ENCODE measurements at places on chromosomes 3 and 15. TPM values are rescaled to one million over a fixed set of nuclear protein-coding genes. Genes with fewer than 3 reads are reported as not detected.
A peak's percentile ranks its signal among the peaks of the same experiment; 100 is the strongest.

- H3K36me3 ChIP-seq: no peaks in the 10 kb centered on the region
- peaks cover 2% of the 10 kb centered on the region for H3K4me1 ChIP-seq
- H3K27ac ChIP-seq: no peak overlapping the region
- no peak for DNase-seq
- H3K4me3 ChIP-seq: peak overlapping the region; percentile 79
- H3K27me3 ChIP-seq: no peaks in the 10 kb centered on the region
Measured at GRCh38 chr3:182981038-182981380, 671 bp upstream of the DCUN1D1 start.

DNA sequence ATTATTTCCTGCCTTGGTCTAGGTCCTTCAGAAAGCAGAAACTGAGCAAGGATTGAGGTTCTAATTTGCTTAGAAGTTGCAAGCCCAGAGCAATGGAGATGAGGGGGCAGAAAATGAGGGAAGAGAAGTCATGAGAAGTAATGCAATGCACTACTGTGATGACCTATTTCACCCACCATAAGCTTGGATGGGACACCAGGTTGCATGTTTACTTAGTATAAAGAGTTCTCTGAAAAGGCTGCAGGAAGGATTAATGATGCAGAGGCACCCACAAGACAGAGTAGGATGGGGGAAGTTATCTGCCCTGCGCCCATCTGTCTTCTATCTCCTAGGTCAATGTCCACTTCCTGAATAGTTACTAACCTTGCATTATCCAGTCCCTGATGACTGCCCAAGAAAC is 84.8 kb upstream of the SNRK start:
- peaks cover 9% of the 10 kb centered on the region for H3K4me1 ChIP-seq
- H3K27me3 ChIP-seq: peaks cover 3% of the 10 kb centered on the region
- H3K27ac ChIP-seq: no peak overlapping the region
- no peak overlapping the region for H3K4me3 ChIP-seq

- no peak overlapping the region for H3K4me3 ChIP-seq
- no peaks in the 10 kb centered on the region for H3K27me3 ChIP-seq
- H3K36me3 ChIP-seq: no peaks in the 10 kb centered on the region
- H3K4me1 ChIP-seq: no peaks in the 10 kb centered on the region
Measured at GRCh38 chr15:68984586-68984985, 29.9 kb upstream of the NOX5 start.

SIAH2 gene
- total RNA-seq: 39.9 TPM

DNA sequence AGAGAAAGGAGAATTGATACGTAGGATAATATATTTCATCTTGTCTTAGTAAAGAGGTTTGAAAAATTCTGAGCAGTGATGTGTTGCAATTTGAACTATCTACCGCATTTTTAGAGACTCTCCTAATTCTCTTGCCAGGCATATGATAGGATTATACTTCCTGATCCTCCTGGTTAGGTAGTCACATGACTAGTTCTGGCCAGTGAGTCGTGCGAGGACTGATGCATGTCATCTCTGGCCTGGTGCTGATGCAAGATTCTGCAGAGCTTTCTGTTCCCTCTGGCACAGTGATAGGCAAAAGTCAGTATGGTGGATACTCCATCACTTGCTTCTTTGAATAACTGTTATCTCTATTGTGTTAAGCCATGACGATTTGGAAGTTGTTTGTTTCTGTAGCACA is 277.6 kb upstream of the NAALADL2 start:
- no peak overlapping the region for H3K4me3 ChIP-seq
- no peaks in the 10 kb centered on the region for H3K27me3 ChIP-seq
- no peaks in the 10 kb centered on the region for H3K36me3 ChIP-seq
- peak; percentile 0 for DNase-seq

DNA sequence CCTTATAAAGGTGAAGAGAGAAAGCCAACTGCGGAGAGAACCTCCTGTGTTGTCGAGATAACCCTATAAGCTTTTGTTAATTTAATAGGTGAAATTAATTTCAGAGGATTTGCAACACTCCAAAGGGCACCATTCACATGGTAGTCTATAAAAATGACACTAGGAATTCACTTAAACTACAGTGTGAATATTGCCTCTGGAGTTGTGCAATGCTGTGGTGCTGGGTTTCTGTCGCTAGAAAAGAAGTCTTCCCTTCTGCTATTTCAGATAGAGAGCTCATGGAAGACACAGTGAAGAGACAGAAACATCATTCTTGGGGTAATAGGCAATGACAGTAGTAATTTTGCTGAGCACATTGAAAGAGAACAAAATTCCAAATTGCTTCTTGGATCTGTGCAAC is 28.8 kb upstream of the PROK2 start:
- H3K36me3 ChIP-seq: no peaks in the 10 kb centered on the region
- no peak for DNase-seq
- H3K27me3 ChIP-seq: no peaks in the 10 kb centered on the region
- no peaks in the 10 kb centered on the region for H3K4me1 ChIP-seq
- no peak overlapping the region for H3K27ac ChIP-seq

DNA sequence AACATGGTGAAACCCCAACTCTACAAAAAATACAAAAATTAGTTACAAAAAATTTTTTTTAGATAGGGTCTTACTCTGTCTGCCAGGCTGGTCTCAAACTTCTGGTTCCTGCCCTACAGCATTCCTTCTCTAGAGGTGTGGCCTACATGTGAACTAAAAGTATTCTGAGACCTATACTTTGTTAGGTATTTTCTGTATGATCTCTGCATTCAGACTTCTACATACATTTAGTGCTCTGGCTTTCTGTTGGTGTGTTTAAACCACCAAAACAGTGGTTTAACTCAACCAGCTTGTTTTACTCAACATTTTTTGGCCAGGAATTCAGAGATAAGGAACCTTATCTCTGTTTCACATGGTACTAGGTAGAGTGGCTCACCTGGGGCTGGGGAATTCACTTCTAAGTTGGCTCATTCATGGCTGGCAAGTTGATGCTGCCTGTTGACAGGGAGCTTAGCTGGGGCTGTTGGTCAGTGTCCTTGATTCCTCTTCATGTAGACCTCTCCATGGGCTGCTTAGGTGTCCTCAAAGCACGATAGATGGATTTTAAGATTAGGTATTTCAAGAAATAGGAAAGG is 41.4 kb upstream of the BSN start:
- DNase-seq: no peak
- no peak overlapping the region for H3K4me3 ChIP-seq
- H3K4me1 ChIP-seq: no peaks in the 10 kb centered on the region
- peaks cover 8% of the 10 kb centered on the region for H3K36me3 ChIP-seq
- H3K27me3 ChIP-seq: no peaks in the 10 kb centered on the region
- no peak overlapping the region for H3K27ac ChIP-seq

TNNC1 gene
- total RNA-seq: 2.2 TPM

GRCh38 chr15:88401251-88401995 is 65.8 kb downstream of the MRPL46 start:
- H3K27me3 ChIP-seq: peaks cover 42% of the 10 kb centered on the region
- DNase-seq: no peak
- H3K4me1 ChIP-seq: no peaks in the 10 kb centered on the region
- no peaks in the 10 kb centered on the region for H3K36me3 ChIP-seq
- H3K4me3 ChIP-seq: no peak overlapping the region

DNA sequence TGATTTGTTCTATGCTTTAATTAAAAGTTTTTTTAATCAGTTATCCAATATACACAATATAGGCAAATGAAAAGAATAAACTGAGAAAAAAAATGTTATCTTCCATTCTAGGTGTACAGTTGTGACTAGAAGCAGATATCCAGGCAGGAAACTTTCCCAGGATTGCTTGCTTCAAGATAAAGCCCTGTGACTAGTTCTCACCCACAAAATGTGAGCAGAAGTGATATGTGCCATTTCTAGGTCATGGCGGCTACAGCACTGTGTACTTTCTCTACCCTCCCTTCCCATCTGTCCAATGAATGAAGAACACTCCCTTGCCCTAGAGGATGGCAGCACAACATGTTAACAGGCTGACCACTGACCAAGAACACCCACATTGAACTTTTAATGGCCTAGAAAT is 110.5 kb upstream of the STT3B start:
- H3K36me3 ChIP-seq: no peaks in the 10 kb centered on the region
- peaks cover 3% of the 10 kb centered on the region for H3K4me1 ChIP-seq
- no peak overlapping the region for H3K27ac ChIP-seq
- no peak overlapping the region for H3K4me3 ChIP-seq

GRCh38 chr3:188349351-188349901 is 195.5 kb downstream of the LPP start:
- peak overlapping the region; percentile 44 for H3K27ac ChIP-seq
- H3K36me3 ChIP-seq: no peaks in the 10 kb centered on the region
- H3K4me1 ChIP-seq: peaks cover 21% of the 10 kb centered on the region
- peak; percentile 22 for DNase-seq
- no peaks in the 10 kb centered on the region for H3K27me3 ChIP-seq

PXK gene
- 10.2 TPM for total RNA-seq

Data from HCT116 (cell line).